ENCODE measurements at places on chromosomes 12 and 14. TPM values are rescaled to one million over a fixed set of nuclear protein-coding genes. Genes with fewer than 3 reads are reported as not detected.

Gene IFT43
- 37.9 TPM for total RNA-seq

Gene RTL1
- total RNA-seq: 0.12 TPM

Gene TMEM253
- not detected for total RNA-seq

Gene LRFN5
- not detected for total RNA-seq

Gene LMO3
- total RNA-seq: not detected

Gene TUNAR
- total RNA-seq: not detected

Gene TCL1B
- not detected for total RNA-seq

Gene ZNF385A
- 9.1 TPM for total RNA-seq

Gene TAS2R30
- 2.8 TPM for total RNA-seq

Gene RD3L
- total RNA-seq: not detected

Gene AP1G2
- total RNA-seq: 152 TPM

Gene MTHFD1
- total RNA-seq: 164 TPM

Gene PPP4R3A
- 82.2 TPM for total RNA-seq

Gene POTEM
- total RNA-seq: not detected

Gene NTS
- total RNA-seq: not detected

Gene VRTN
- total RNA-seq: not detected

Gene EPYC
- not detected for total RNA-seq

Gene ENDOU
- 0.42 TPM for total RNA-seq

Gene ACOT2
- 18.5 TPM for total RNA-seq

Gene CBLN3
- 1.7 TPM for total RNA-seq

Gene GLIPR1L2
- 0.76 TPM for total RNA-seq

Gene PROX2
- total RNA-seq: not detected

Gene CLEC2A
- not detected for total RNA-seq

Gene GALNT4
- total RNA-seq: 67.0 TPM

Gene LRIG3
- 261 TPM for total RNA-seq
